Neural progenitor cell (in vitro differentiated cells): ENCODE measurements at places on chromosomes 2 and 18.

GRCh38 chr2:201116115-201116958, at the start of gene CFLAR:
CFLAR (plus strand) TSS chr2:201116164; CDS start chr2:201129866, 13,702 bp downstream.
- peak; percentile 58 for DNase-seq

- no peak for DNase-seq
Measured at GRCh38 chr2:39918886-39919285, 139.8 kb upstream of the THUMPD2 start.

DNA sequence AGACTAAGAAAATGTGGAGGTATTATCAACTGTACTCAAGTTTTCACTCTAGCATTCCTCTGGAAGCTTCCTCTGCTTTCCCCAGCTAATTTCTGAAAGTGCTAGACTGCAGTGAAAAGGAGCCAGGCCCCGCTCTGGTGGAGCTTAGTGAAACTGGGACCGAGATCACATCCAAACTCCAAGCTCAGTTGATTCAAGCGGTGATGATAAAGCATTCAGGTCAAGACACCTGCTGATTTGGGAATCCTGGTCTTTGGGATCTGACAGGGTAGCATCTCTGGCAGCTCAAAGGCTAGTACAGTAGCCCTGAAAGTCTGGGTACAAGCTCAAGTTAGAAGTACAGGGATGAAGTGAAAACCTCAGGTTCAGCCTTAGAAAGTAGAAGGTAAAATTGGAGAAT, 120.2 kb upstream of the CRIM1 start:
- DNase-seq = peak; percentile 10

GRCh38 chr2:120509991-120510735, 164.2 kb downstream of the INHBB start:
- no peak for DNase-seq

- no peak for DNase-seq
Measured at GRCh38 chr2:8009010-8009597, 672.8 kb upstream of the ID2 start.
